Stimulated activated CD8-positive, alpha-beta memory T cell treated with anti-CD3 and anti-CD28 coated beads, Interleukin-7, amount 100 ng/mL, for 1 hour (primary cell): ENCODE measurements at places on chromosomes 6 and 20.

DNA sequence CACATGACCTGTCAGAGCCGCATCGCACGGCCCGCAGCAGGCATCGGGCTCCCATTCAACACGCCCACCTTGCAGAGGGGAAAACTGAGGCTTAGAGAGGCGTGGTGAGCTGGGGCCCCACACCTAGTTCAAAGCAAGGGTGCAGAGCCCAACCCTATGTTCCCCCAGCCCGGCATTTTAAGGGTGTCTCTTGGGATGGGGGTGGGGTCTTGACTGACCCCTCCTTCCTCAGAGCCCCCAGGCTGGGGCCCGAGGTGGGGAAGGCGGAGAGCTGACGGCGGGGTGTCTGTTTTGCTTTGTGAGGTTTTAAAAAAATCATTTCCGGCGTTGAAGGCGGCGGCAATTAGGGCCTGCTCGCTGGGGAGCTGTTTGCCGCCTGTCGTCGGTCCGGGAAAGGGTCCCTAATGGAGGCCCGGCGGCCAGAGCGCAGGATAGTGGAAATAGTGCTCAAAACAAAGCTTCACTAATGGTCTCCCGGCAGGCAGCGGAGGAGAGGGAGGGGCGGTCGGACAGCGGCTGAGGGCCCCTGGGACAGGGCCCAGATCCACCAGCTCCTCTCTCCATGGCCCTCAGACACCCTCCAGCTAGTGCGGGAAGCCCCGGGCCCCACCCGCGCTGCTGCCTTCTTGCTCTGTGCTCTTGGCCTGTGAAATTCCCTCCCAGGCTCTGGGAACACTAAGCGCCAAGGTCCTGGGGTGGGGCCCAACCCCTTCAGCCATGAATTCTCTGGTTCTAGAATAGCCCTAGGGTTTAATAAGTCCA lies 11.9 kb downstream of the VSTM2L start:
- no peak for DNase-seq

DNA sequence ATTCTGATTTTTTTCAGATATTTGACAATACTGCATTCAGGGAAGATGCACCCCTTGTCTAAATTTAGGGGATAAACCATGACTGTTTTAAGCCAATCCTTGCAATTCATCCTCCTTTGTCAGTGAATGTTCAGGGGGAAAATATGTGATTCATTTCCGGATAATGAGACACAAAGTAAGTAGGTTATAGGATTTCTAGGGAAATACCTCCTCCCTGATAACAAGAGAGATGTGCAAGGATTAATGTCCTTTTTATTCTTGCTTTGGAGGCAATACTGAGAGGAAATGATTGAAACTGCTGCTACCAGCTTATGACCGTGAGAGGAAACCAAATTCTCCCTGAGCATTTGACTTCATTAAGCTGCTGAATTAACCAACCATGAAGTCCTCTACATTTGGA lies 161.3 kb upstream of the EYA4 start:
- DNase-seq, result no peak

GRCh38 chr20:49247792-49248191 lies 28.6 kb downstream of the DDX27 start:
- no peak for DNase-seq

DNA sequence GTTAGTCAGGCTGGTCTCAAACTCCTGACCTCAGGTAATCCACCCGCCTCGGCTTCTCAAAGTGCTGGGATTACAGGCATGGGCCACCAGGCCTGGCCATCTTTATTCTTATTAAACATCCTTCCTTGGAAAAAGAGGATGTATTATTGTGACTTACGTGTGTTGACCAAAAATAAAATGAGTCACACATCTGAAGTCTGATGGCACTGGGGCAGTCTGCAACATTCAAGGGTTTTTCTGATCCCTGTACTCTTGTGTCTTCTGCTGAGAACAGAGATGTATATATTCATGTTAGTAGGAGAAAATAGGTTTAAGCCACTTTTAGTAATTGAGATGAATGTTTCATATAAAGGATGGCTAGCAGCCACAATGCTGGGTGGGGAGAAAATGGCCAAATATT lies 129.9 kb upstream of the RIPOR2 start:
- no peak for DNase-seq

DNA sequence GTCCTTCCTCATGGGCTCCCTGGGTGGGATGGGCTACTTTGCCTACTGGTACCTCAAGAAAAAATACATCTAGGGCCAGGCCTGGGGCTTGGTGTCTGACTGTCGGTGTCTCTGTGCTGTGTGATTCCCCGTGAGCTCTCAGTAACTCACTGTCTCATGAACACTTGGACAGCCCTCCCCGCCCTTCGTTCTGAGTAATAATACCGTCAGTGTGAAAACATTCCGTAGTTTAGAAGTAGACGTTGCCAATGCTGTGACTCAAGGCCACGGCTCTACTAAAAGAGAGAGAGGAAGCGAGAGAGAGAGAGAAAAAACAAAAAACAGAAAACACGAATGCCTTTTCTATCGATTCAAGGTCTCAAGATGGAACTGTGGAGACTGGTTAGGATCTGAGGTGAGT lies 31.8 kb downstream of the FITM2 start:
- DNase-seq, result no peak

DNA sequence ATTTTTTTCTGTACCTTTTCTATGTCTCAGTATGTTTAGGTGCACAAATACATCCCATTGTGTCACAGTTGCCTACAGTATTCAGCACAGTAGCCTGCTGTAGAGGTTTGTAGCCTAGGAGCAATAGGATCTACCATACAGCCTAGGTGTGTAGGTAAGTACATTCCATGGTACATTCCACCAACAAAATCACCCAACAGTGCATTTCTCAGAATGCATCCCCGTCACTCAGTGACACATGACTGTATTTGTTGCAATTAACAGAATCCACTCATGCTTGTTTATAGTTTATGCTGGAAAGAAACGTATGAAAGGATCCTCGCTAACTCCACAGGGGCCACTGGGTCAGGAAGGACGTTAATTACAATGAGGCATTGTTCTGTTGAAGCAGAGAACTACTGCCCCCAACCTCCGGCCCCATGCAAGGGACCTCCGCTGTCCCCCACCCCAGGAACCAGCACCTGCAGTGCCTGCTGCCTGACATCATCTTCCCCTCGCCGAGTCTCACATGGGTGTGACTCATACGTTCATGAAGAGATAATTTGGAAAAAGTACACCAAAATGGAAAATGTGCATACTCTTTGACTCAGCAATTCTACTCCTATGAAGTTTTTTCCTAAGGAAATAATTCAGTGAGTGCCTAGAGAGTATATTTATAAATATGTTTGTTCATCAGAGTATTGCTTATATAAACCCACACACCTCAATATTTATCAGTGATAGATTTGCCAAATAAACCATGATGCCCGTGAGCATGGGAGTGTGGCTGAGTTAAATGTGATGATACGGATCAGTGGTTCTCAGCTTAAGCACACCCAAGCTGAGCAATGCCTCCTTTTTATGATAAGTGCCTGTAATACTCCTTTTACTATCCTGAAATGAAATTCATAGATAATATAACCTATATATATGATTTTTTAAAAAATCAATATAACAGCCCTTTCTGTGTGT lies 156.4 kb upstream of the ECI2 start:
- no peak for DNase-seq

- no peak for DNase-seq
Observed at GRCh38 chr6:121596441-121596840, 161.0 kb downstream of the GJA1 start.

GRCh38 chr6:2037237-2037926 lies 208.0 kb downstream of the GMDS start:
- DNase-seq, result no peak

DNA sequence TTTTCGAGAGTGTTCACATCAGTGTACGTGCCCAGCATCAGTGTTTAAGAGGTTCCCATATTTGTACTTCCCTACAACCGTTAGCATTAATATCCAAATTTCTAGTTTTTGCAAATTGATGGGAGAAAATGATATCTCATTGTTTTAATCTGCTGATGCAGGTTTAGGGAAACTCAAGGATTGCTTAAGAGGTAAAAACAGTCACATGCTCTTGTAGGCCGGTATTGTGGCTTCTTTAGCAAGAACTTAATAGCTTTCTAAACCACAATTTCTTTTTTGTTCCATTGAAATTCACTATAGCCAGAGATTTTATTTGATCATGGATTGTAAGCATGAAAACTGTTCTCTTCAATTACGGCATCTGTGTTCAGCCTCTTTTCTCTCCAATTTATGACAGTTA lies 29.5 kb downstream of the BEND6 start:
- no peak for DNase-seq

DNA sequence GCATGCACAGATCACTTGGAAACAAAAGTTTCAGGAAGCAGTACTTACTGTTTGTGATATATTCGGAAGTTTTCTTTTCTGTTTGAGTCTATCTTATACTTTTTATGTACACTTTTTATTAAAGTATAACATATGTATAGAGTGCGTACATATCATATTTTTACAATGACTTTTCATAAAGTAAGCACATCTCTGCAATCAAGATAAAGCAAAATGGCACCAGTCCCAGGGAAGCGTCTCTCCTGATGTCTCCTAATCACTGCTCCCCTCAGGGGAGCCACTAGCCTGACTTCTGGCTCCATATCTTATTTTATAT lies 26.3 kb downstream of the CDS2 start:
- DNase-seq, result no peak

- DNase-seq, result no peak
Observed at GRCh38 chr6:52871621-52872020, 31.0 kb upstream of the GSTA5 start.

DNA sequence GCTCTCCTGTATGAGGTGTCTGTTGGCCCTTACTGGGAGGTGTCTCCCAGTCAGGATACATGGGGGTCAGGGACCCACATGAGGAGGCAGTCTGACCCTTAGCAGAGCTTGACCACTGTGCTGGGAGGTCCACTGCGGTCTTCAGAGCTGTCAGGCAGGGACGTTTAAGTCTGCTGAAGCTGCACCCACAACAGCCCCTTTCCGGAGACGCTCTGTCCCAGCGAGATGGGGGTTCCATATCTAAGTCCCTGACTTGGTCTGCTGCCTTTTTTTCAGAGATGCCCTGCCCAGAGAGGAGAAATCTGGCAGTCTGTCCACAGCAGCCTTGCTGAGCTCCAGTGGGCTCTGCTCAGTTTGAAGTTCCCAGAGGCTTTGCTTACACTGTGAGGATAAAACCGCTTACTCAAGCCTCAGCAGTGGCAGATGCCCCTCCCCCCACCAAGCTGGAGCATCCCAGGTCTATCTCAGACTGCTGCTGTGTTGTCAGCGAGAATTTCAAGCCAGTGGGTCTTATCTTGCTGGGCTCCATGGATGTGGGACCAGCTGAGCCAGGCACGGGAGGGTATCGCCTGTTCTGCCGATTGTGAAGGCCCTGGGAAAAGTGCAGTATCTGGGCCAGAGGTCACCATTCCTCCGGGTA lies 36.3 kb upstream of the IBTK start:
- DNase-seq, result no peak

- no peak for DNase-seq
Observed at GRCh38 chr6:6897140-6897539, 210.6 kb upstream of the RREB1 start.

GRCh38 chr20:32549842-32550241 lies 35.3 kb downstream of the NOL4L start:
- DNase-seq, result no peak

GRCh38 chr20:17835240-17835933 lies 133.2 kb downstream of the SNX5 start:
- DNase-seq, result no peak

DNA sequence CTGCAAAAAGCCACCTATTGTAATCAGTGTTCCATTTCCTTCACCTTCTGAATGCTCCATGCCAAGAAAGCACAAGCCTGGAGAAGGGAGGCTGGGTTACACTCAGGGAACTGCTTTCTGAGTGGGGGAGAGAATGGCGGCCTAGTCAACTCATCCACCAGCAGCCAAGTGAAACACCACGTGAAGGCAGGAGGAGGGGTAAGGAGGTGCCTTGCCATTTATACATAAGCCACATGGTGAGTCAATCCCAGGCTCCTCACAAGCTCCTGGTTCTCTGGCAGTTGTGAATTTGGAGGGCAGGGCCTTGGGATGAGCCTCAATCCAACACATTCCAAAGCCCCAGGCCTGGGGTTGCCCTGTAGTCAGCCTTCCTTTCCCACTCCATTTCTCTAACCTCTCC lies 149.4 kb downstream of the CD24 start:
- no peak for DNase-seq

DNA sequence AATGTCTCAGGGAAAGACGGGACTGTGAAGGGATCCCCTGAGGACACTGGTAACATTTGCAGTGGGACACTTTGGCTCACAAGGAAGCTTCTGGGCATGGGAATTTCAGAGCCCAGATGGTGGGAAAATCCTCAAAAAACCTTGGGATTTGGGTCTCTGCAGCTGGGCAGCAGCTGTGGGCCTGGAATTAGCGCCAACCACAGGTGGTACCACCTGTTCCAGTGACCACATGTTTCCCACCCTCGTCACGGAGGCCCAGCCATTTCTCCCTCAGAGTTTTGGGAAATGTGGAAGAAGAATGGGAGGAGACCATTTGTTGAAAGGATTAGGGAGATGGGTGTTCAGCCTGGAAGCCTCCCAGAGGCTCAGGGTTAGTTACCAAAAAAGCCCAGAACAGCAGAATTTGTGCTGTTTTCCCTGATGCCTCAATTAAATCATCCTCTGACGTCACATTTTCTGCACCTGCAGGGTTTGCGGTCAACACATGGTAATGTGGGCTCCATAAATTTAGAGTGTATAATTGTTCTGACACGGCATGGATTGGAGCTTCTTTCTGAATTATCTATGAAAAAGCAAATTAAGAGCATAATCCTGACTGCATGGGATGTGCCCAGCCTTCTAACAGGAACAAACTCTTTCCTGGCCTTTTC lies 34.4 kb downstream of the EDN3 start:
- DNase-seq, result no peak

DNA sequence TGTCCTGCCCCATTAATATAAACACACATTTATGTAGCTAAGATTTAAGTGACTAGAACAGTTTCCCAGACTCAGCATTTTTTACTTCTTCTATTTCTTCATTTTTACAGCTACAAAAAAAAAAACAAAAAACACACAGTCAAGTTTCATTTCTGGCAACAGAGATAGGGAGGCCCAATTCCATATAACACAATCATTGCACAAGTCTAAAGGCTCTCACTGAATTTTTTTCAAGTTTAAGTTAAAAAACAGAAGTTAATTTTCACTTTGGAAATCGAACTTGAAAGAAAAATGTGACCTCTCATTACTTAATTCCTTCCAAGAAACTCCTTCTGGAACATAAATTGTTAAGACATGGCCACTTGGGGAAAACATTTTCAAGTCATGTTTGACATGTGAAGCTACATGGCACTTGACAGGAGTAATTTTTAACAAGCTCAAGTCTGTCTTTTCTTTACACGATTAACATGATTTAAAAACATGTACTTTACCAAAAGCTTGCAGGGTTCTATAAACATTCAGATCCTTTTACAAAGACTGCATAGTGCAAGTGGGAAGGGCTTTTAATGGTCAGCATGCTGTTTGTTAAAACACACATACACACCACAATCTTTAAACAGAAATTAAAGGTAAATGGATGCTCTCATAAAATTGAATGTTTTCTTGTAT lies 100.1 kb upstream of the CCDC28A start:
- no peak for DNase-seq
